ENCODE measurements at places on chromosomes 1 and 21. TPM values are rescaled to one million over a fixed set of nuclear protein-coding genes. Genes with fewer than 3 reads are reported as not detected.

GRCh38 chr1:40232444-40232843 lies 15.3 kb upstream of the TMCO2 start:
- ATAC-seq: no peak

DNA sequence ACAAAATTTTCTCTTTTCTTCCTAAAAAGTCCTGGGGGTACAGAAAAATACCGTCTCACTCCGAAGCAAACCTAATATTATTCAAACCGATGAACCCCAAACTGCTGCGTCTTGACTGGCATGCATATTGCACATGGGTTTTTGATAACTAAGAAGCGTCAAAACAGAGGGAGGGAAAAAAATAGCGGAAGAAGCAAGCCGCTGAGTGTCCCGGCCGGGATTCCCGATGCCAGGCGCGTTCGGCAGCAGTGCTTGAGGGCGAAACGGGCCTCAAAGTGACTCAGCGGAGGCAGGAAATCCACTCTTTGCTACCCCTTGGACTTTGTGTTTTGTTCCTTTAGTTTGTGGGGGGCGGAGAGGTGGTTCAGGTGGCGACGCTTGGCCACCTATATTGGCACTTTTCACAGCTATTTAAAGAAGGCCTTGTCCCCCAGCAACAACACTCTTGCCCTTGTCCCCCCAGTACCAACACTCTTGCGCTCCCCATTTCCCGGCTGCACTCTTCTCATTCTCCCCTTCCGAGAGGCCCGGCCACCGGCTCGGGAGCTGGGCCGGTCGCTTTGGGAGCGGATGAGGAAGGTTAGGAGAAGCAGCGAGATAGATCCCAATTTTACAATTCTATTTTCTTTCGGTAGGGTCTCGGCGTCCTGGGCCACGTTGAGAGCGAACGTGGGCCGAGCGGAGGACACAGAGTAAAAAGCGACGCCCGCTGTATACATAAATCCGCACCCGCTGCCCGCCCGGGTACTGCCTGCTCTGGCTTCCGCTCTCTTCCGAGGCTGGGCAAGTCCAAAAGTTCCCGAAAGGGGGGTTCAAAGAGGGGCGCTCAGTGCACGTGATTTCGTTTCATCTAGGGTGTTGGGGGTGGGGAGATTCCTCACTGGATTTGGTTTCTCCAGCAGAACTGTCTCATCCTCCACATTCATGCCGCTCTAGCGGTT lies 2.5 kb downstream of the LMX1A start:
- ATAC-seq: no peak

- ATAC-seq: no peak
Observed at GRCh38 chr1:180415985-180416633, 86.3 kb downstream of the ACBD6 start.

GRCh38 chr1:244409701-244410100 lies 42.0 kb downstream of the ADSS2 start:
- ATAC-seq: no peak

- no peak for ATAC-seq
Observed at GRCh38 chr1:27952147-27952546, 7.6 kb upstream of the XKR8 start.

DNA sequence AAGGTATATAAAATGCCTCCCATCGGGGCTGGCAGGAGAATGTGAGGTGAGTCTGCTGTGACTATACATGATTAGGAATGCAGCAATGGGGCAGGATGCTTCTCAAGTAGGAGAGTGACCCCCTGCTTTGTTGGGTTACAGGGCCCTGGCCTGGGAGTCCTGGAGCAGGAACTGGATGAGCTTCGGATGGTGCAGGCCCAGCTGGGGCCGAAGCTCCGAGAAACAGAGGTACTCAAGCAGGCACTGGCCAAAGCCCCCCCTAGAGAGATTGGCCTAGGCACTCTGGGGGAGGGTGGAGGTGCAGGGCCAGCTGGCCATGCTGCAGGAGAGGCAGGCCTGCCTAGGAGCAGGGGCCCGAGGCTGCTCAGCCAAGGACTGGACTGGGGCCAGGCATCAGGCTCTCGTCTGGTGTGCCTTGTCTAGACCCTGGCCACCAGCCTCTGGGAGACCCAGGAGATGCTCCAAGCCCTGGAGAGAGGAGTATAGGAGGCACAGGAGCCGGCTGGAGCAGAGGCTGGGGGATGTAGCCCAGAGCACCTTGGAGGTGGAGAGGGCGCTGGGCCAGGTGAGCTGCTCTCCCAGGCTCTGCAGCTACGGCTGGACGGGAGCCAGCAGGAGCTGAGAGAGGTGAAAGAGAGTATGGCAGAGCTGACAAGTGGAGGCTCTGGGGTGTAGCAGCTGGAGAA lies 32.8 kb upstream of the PKP1 start:
- ATAC-seq: no peak

DNA sequence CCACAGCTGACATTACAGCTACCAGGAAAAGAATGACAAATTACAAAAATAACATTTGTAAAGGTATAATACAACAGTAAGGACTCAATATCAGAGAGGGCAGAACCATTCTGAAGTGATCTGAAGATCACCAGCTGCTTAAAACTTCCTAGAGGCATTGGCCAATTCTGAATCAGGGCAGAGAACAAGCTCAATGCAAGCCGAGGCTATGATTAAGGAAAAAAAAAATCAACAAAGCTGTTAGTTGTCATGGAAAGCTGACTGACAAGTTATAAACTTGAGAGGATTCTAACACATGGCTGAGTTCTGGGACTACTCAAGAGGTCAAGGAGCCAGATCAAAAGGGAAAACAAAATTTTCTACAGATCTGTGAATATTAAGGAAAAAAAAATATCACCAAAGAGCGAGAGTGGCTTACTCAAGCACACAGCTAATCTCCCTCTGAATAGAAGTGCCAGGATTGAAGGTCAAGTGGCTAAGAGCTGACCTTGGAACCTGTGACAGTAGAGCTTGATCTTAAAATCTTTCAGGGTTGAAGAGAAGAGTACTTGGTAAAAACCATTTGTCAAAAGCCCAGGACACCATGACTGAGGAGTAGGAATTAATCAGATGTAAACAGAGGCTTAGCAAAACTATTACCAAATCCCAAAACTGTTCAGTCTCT lies 383.4 kb downstream of the USP25 start:
- no peak for ATAC-seq

DNA sequence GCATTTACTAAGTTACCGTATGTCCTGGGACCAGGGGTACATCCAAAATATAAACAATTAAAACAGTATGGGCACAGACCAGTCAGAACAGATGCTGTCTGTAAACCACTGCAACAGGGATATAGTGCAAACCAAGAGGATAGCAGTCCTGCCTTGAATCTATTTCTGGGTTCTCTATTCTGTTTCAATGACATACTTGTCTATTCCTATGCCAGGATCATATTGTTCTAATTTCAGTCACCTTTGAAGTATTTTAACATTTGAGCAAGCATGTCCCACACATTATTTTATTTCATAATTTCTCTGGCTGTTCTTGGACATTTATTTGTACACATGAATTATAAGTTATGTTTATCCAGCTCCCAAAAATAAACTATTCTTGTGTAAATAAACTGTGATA lies 28.2 kb upstream of the SYDE2 start:
- no peak for ATAC-seq

The LCE3D gene
- total RNA-seq: not detected

The AMY1B gene
- total RNA-seq: not detected

Data from motor neuron (in vitro differentiated cells).